ENCODE measurements at places on chromosomes 7 and 10.
A peak's percentile ranks its signal among the peaks of the same experiment; 100 is the strongest.

- DNase-seq: peak; percentile 96
Observed at GRCh38 chr10:70191972-70192305, 21.6 kb upstream of the SAR1A start.

DNA sequence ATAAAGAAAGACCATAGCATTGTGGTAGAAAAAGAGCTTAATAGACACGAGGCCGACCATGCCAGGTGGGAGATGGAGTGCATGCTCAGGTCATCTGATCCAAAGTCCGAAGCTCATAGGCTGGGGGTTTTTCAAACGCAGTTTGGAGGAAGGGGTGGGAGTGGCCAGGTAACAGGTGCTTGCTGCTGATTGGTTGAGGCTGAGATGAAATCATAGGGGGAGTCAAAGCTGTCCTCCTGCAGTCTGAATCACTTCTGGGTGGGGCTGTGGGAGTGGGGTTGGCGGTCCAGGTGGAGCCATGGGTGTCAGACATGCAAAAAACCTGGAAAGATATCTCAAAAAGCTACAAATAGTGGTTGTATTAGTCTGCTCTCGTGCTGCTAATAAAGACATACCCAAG is 2.8 kb upstream of the ERCC6 start:
- no peak for DNase-seq

DNA sequence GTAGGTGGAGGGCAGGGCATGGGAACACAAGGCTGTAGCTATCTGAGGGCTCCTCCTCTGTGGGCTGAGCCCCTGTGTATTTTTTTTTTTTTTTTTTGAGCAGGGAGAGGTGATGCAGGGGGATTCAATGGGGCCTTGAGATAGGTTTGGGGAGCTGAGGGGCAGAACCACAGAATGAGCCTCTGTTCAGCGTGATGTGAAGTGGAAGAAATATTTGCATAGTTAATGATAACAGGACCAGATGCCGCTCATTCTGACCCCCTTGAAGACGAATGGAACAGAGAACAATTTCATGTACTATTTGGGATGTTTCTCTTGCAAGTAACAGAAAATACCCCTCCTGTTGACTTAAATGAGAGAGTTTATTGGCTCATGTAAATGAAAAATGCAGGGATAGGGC is 69.7 kb upstream of the EMX2 start:
- no peak for DNase-seq

GRCh38 chr7:1992554-1992953 is 240.2 kb downstream of the MAD1L1 start:
- DNase-seq: no peak

DNA sequence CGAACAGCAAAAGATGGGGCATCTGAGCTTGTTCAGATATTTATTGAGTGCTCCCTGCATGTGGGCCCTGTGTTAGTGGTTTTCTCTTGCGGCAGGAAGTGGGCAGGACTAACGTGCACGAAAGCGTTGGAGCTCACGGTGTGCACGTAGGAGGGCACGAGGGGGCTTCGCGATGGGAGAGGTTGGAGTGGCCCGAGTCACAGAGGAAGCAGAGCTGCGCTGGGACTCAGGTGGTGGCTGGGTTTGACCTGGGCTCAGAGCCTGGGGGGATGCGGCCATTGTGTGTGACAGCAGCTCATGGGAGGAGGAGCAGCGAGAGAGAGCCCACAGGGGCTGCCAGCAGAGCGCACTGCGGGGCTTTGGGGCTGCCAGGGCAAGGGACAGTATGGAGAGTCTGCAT is 7.7 kb downstream of the ZSCAN25 start:
- DNase-seq: no peak
